HFF-Myc (cell line): ENCODE measurements at places on chromosomes 6 and 20.
A peak's percentile ranks its signal among the peaks of the same experiment; 100 is the strongest.

- DNase-seq = no peak
These were observed 10.8 kb downstream of the HLA-DRB5 start for GRCh38 chr6:32519118-32519909.

DNA sequence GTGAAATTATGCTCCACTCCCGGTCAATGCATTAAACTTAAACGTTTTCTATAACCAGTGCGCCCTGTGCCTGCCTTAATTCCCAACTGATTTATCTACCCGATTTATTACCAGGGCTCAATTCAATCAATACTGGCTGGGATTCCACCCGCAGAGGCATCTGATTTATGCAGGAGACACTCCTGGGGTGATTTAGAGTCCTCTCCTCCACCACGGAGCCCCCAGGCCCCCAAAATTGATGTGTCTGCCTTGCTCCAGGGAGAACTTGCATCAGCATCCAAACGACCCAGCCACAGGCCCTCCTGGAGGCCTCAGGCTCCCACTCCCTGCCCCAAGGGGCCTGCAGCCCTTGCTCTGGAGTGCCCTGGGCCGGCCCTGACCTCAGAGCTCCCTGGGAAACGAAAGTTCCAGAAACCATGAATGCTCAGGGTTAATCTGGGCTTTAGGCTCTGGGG is 29.5 kb downstream of the ANKRD60 start:
- no peak for DNase-seq

DNA sequence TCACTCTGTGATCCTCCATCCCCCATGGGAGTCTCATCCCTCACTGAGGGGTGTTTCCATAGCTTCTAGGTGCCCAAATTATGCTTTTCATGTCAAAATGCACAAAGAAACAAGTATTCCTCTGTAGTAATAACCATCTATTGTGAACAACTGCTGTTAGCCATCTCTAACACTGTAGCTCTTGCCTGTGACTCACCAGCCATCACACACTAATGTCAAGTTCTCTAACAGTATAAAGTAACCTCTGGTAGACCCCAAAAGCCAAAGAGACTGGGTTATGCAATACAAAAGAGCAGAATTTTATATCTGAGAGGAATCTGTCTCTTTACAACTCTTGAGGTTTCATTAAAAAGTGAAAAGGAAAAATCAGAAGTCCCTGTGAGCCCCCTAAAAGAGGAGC is 25.4 kb upstream of the IYD start:
- no peak for DNase-seq

DNA sequence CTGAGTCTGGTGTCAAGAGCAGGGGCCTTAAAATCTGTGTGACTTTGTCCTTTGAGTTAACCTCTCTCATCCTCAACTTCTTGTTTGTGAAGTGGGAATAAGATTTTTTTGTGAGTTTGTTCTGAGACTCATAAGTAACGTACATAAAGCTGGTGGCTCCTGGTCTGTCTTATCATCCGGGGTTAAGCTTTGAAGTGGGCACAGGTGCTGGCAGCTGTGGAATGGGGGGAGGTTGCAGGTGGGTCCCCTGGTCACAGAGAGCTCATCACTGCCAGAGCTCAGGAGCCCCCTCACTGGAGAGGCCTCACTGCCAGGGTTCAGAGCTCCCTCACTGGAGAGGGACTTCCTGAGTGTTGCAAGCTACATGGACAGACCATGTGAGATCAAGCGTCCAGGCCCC is 174.1 kb downstream of the NRN1 start:
- no peak for DNase-seq

DNA sequence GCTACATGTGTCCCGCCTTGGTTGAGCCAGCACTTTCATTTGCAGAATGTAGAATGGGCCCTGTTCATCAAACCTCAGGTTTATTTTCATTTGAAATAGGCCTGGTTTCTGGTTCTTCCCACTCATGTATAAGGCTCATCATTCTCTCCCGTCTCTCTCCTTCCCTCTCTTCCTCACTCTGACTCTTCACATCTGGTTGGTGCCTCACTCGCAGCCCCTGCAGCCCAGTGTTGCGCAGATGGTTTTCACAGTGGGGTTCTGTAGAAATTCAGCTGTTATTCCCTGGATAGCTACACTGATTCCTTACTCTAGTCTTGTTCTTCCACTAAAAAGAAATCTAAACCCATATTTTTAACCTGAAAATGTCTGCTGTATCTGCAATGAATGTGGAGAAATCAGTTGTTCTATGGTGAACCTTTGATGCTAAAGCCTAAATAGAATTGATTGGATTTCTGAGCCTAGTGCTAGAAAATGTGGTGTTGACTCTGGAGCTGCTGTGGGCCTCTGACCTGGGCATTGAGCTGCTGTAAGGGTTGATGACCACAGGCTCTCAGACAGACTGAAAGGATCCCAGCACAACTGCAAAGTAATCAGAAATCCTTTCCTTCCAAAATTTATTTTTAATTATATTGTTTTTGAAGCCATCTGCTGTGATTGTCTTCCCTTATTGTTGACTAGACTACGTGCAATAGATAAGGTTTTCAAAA is 150.3 kb downstream of the TMEM242 start:
- no peak for DNase-seq

DNA sequence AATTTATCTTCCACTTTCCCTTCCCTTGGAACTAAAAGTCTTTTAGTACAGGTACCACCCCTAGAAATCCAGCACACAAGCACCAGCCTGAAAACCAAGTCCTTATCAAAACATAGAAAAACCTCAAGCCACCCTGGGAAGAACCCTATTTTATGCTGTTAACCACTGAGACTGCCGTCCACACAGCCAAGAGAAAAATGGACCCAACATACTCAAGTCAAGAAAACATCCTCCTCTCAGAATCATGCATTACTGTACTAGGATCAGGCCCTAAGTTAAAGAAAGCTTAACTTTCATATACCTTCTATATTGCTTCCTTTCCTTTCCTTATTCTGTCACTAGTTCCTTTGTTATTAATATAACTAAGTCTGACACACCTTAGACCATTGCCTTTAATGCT is 16.9 kb upstream of the GOPC start:
- no peak for DNase-seq

- no peak for DNase-seq
These were observed 199.5 kb downstream of the ADGRB3 start for GRCh38 chr6:68834551-68834950.

- no peak for DNase-seq
These were observed 216.3 kb downstream of the ERMARD start for GRCh38 chr6:169967687-169968086.

DNA sequence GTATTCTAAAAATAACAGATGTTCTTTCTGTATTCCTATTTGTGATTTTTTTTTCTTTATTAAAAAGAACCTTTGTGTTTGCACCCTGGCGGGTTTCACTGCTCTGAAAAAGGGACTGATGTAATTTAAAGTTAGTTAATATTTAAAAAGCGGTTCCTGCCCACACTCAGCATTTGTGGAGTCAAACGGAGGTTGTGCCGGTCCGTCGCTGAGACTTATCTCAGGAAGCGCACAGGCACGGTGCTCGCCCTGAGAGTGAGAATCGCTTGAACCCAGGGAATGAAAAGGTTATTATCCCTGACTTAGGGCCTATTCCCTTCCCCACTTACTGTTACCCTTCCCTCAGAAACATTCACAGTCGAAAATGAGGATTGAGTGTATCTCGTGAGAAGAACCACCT is 366.7 kb downstream of the THBS2 start:
- no peak for DNase-seq

- peak; percentile 60 for DNase-seq
These were observed 31.7 kb upstream of the SCUBE3 start for GRCh38 chr6:35181933-35182612.

- no peak for DNase-seq
These were observed 15.0 kb downstream of the SCAND1 start for GRCh38 chr20:35939264-35939663.

DNA sequence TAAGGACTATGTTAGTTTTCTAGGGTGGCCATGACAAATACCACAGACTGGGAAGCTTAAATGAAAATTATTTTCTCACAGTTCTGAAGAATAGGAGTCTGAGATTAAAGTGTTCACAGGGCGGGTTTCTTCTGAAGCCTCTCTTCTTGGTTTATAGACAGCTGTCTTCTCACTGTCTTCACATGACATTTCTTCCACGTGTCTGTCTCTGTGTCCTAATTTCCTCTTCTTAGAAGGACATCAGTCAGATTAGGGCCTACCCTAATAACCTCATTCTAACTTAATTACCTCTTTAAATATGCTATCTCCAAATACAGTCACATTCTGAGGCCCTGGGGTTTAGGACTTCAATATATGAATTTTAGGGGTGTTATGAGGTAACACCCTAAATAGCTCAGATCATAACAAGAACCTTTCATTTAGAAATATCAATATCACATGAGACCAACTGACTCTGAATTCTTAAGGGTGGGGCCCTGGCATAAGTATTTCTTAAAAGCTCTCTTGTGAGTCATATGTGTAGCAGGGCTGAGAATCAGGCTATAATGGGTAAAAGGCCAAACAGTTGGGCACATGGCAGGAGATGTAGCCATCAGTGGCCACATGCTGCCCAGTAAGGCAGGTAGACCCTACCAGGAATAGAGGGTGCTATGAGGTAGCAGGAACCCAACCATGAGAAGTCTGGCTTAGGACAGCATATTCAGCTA is 62.0 kb upstream of the TENT5A start:
- no peak for DNase-seq

GRCh38 chr20:2171266-2171790 is 69.7 kb downstream of the STK35 start:
- no peak for DNase-seq

DNA sequence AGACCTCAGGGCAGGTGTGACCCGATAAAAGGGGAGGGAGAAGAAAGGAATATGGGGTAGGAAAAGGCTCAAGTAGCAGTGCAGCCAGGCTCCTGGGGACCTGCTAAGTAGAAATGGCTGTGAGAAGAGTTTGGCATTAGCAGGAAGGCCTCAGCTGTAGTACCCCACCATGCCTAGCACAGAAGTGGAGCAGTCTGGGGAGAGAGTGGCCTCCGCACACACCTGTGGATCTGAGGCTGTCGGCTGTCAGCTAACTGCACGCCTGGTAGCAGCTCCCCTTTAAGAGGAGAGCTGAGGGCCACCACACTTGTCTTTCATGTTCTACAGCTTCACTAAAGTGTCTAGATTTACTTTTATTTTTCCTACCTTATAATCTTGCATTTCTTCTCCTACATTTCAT is 24.6 kb downstream of the PDE7B start:
- no peak for DNase-seq

DNA sequence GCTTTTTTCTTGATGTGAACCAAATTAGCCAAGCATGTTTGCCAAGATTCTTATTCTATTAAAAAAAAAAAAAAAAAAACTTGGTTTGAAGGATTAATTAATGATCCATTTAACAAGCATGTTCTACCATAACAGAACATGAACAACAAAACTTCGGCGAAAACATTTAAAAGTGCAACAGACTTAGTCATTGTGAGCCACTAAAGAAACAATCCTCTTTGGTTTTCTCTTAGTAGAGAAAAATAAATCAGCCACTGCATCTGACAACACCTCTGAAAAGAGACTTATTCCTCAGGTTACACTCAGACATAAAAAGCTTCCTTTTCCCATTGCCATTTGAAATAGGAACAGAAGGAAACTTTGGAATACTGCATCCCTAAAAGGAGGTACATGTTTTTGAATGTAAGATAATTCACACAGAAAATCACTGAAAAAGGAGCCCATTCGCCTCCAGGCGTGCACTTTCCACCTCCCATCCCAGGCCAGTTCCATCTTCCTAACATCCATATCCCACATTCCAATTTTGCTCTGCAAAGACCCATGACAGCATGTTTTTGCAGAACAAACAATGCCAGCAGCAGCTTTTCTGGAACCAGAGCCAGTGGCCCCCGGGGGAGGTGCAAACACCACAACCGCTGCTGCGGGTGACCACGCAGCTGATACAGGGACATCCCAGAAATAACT is 79.5 kb downstream of the ZMYND8 start:
- no peak for DNase-seq

DNA sequence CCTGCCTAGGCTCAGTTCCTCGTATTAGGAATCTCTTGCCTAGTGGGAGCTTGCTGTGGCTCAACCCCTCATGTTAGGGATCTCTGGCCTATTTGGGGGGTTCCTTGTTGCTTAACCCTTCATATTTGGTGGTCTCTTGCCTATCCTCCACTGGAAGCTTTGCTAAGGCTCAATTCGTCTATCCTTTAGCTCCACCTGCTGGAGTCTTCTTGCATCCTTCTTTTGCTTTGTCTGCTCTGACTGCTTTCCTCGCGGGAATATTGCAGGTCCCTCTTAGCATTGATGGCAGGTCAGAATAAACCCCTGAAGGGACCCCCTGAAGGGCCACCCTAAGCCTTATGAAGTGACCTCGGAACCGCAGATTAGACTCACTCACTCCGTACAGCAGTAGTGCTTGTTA is 203.0 kb upstream of the TBX18 start:
- peak; percentile 43 for DNase-seq

GRCh38 chr6:113597231-113597583 is 259.9 kb upstream of the MARCKS start:
- no peak for DNase-seq

DNA sequence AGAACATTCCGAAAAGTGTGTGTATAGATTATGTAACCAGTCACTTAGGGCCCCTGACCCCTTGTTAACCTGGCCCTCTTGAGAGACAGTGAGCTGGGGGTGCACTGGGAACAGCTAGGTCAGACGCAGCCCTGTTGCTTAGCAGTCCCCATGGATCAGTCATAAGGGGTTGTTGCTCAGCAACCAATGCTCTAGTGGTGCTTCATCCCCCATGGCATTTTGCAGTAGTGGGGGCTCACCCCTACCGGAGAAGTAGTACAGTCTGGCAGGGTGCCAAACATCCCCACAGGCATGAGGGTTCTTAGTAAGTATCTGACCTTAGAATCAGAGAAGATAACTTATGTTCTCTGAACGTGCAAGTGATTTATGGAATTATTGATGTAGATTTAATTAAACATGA is 12.3 kb downstream of the PKIB start:
- no peak for DNase-seq

DNA sequence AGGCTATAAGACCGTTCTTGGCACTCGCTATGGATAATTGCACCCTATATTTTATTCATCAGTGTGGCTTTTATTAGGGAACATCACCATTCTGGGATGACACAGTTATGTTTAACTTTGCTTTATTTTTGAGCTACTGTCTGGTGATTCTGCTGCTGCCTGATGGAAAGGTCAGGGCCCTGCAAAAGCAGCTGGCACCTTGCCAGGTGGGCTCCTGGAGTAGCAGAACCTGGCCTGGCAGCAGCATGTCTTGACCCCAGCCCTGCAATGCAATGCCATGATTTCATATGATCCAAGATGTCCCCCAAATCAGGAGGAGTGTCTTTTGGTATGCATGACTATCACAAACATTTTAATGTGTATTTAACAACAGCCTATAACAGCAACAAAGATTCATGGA is 228.4 kb upstream of the RSPO3 start:
- no peak for DNase-seq

DNA sequence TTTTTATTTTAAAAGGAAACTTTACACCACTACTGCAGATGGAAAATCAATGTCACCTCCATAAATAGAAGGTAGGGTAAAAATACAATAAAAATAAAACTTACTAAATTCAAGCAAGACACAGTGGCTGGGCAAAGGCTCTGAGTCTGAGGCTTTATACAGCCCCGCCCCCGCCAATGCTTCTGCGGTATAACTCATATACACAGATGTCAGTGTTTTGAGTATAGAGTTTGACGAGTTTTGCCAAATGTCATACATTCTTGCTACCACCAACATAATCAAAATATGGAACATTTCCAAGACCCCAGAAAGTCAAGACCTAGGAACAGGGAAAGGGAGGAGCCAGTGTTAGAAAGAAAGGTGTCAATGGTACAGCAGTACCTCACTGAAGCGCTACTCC is 12.8 kb downstream of the NFATC2 start:
- DNase-seq = no peak
